ENCODE measurements at places on chromosomes 13 and 19. TPM values are rescaled to one million over a fixed set of nuclear protein-coding genes. Genes with fewer than 3 reads are reported as not detected.

DNA sequence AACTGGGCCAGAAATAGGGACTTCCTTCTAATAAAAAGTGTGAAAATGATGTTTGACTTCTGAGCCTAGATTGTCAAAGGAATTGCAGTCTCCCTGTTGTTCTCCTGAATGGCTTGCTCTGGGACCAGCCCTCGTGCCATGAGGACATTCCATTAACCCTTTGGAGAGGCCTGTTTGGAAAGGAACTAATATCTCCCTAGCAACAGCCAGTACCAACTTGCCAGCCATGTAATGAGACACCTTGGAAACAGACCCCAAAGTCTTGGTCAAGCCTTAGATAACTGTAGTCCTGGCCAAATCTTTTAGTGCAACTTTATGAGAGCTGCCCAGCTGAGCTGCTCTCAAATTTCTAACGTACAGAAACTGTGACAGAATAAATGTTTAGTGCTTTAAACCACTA, 8.2 kb upstream of the SIAH3 start:
- no peak for DNase-seq

The EFNA2 gene
- not detected for polyA plus RNA-seq

DNA sequence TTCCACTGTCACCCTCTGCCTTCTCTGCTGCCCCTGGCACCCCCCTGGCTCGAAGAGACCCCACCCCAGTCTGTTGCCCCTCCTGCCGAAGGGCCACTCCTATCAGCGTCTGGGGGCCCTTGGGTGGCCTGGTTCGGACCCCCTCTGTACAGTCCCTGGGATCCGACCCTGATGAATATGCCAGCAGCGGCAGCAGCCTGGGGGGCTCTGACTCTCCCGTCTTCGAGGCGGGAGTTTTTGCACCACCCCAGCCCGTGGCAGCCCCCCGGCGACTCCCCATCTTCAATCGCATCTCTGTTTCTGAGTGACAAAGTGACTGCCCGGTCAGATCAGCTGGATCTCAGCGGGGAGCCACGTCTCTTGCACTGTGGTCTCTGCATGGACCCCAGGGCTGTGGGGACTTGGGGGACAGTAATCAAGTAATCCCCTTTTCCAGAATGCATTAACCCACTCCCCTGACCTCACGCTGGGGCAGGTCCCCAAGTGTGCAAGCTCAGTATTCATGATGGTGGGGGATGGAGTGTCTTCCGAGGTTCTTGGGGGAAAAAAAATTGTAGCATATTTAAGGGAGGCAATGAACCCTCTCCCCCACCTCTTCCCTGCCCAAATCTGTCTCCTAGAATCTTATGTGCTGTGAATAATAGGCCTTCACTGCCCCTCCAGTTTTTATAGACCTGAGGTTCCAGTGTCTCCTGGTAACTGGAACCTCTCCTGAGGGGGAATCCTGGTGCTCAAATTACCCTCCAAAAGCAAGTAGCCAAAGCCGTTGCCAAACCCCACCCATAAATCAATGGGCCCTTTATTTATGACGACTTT, 2.0 kb downstream of the ZFP36 start:
- no peak for DNase-seq

DNA sequence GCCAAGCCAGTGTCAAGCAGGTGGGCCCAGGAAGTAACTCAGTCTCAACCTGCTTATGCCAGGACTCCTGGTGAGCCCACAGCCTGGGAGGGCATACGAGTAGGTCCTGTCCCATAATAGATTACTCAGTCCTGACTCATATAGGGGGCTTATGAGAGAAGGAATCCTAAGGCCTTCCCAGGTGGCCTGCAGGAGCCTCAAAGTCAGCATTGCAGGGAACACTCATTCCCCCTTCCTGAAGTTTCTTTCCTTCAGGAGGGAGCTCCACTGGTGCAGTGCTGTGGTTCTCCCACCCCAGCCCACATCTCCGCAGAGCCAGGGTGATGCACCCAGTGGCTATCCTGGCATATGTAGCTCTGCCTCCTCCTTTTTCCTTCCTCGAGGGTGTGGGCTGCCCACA, 137.3 kb downstream of the ZIC5 start:
- DNase-seq: no peak

The NLRP4 gene
- polyA plus RNA-seq: not detected

DNA sequence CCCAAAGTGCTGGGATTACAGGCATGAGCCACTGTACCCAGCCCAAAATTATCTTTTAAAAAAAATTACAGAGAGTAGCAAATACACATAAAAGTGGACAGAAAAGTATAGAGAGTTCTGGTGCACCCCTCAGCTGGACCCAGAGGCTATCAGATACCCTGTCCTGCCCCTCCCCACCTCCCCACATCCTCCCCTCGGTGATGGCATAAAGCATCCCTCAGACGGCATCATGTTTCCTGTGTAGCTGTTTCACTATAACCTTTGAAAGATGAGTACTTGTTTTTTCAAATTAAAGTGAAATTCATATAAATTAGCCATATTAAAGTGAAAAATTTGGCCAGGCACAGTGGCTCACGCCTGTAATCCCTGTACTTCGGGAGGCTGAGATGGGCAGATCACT, 20.1 kb downstream of the SLC27A1 start:
- no peak for DNase-seq

The CCDC70 gene
- not detected for polyA plus RNA-seq

- no peak for DNase-seq
Measured at GRCh38 chr13:95920485-95920884, 132.7 kb downstream of the UGGT2 start.

The ZNF709 gene
- polyA plus RNA-seq: 0.91 TPM

All from psoas muscle (tissue), 8 donors.